ENCODE measurements at places on chromosomes 5 and 9.

DNA sequence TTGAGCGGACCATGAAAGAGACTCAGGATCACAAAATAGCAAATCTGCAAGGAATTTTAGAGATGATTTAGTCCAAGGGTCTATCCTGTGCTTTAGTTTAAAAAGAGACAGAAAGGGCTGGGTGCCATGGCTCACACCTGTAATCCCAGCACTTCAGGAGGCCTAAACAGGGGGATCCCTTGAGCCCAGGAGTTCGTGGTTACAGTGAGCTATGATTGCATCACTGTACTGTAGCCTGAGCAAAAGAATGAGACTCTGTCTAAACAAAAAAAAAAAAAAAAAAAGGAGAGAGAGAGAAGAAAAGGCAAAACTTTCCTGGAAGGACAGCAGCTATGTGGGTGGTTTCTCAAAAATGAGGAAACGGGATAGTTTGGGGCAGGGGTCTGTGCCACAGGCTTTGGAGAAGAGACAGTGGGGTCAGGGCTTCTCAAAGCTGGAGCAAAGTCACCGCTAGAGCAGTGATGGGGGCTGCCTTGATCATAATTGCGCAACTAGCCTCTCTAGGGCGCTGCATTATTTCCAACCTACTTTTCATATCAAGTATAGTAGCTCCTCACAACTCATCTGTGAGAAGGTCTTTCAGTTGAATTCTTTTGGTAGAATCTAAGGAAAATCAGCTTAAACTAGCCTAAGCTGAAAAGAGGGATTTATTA lies 8.5 kb upstream of the ANKH start:
- DNase-seq, result no peak

DNA sequence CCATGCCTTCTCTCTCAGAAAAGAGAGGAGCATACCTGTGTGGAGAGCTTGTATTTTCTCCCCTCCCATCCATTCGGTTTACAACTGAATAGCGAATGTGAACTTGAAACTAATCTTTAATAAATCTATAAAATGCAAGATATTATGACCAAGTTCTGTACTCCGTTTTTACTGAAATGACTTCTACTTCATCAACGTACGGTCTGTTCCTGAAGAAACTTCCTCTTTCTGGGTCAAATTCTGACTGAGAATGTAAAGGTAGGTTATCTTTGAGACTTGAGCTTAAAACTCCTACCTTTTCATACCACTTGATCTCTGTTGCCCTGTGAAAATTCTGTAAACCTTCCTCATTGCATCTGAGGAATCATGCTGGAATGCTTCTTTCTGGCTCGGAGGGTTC lies 4.2 kb upstream of the CTNNAL1 start:
- DNase-seq, result no peak

DNA sequence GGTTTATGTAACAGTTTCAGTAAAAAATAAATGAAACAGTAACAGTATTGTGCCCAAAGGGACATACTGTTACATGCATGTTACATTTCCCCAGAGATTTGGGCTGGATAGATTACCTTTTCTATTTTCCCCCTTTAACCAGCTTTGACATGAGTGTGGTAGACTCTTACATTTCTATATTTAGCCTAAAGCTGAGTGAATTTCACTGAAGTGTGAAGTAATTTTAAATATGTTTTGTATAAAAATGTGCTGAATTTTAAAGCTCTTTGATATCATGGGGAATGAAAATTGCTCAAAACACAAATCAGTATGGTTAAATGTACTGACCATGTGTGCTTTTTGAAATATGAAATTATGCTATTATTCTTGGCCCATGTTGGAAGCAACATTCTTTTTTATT lies 122.3 kb upstream of the CDH10 start:
- no peak for DNase-seq

GRCh38 chr9:86246752-86247161 lies 12.7 kb downstream of the C9orf153 start:
- DNase-seq, result no peak

DNA sequence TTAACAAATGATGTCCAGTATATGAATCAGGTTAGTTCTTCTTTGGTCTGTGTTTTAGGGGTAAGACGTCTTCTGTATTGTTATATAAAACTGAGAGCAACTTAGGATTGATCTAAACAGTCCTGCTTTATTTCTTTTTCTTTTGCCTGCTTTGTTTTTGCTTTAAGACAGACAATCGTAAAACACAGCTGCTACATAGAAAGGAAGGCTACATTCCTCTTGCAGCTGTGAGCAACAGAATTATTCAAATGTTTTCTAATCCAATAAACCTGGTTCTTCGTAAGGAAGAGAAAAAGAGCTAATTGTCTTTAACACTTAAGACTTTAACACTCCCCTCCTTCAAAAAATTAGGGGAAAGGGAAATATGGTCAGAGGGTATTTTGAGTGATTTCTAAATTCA lies 14.6 kb downstream of the FGF1 start:
- no peak for DNase-seq

DNA sequence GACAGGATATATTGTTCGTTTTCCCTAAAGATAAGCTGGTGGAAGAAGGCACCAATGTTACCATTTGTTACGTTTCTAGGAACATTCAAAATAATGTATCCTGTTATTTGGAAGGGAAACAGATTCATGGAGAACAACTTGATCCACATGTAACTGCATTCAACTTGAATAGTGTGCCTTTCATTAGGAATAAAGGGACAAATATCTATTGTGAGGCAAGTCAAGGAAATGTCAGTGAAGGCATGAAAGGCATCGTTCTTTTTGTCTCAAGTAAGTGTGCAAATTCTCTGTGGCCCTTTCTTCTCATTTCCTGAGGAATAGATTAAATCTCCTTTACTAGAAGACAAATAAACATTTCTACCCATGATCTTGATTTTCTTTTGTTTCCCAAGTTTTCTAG lies 38.0 kb downstream of the OSMR start:
- no peak for DNase-seq

DNA sequence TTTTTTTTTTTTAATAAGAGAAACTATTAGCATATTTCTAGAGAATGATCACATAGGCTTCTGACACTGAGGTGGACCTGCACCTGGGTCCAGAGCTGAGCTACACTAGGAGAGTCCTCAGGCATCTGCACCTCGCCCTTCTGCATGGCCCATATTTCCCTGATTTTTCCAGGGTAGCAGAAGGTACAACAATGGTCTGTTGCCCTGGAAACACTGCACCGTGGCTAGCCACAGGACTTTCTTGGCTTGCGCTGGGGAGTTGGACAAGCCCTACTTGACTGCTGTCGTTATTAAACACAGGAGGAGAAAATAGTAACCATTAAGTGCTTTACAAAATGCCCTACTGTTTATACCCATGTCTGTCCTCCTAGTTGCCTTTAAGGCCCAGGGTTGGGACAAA lies 615.7 kb upstream of the MEF2C start:
- no peak for DNase-seq
